ENCODE measurements at places on chromosomes 2 and 18.

- no peak for DNase-seq
These were observed 434.0 kb upstream of the MEIS1 start for GRCh38 chr2:66000901-66001300.

DNA sequence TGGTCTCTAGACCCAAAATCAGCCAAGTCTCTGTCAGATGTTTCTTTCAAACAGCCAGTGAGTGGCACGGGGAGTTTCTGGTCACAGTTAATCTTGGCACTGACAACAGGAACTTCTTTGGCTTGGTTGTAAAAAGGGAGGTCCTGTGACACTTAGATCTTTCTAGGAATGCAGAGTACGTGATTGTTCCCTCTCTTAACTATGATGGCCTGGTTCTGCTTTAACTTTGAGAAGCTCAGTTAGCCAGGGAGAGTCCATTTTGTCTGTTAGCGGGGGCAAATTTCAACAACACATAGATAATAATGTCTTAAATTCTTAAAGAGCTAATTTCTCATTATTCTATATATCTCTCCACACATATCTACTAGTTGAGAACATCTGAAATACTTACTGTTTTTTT, 344.5 kb upstream of the LRRTM4 start:
- DNase-seq: no peak

- DNase-seq: no peak
These were observed 100.0 kb upstream of the HDAC4 start for GRCh38 chr2:239500574-239501550.

- DNase-seq: no peak
These were observed 178.2 kb downstream of the PPP1R1C start for GRCh38 chr2:182163878-182164277.

DNA sequence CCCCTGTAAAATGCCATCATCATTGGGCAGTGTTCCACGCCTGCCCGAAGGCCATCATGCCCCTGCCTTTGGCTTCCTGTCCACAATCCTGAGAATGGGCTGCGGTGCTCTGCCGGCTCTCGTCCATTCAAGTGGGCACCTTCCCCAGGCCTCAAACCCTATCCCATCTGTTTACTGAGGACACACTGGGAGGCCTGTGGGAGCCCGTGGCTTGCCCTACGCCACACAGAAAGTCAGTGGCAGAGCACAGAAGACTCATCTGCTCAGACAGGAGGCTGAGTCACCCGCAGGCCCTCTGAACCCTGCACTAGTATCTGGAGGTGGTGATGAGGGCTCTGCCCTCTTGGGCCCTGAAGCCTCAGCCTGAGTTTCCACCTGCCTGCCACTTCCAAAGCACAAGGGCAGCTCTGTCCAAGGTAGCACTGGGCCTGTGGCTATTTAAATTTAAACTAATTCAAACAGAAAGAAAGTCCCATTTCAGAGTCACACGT, 19.1 kb upstream of the ANKRD53 start:
- no peak for DNase-seq

DNA sequence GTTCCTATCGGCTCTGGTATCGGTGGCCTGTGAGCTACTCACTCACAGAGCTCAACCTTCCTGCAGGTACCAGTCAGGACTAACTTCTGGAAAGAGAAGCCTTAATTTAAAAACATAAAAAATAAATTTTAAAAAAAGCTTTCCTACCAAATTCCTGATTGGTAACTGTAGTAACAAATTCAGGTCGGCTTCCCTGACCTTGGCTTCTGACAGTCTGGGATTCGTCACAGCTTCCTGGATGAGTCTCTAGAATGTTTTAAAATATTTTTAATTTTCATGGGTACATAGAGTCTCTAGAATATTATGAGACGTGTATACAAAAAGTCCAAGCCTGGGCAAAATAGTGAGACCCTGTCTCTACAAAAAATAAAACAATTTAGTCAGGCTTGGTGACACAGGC, 45.0 kb upstream of the MTCL1 start:
- DNase-seq: no peak

GRCh38 chr2:135952891-135953290, 32.5 kb downstream of the DARS1 start:
- no peak for DNase-seq

- DNase-seq: no peak
These were observed 3.5 kb downstream of the PER2 start for GRCh38 chr2:238284802-238285515.

DNA sequence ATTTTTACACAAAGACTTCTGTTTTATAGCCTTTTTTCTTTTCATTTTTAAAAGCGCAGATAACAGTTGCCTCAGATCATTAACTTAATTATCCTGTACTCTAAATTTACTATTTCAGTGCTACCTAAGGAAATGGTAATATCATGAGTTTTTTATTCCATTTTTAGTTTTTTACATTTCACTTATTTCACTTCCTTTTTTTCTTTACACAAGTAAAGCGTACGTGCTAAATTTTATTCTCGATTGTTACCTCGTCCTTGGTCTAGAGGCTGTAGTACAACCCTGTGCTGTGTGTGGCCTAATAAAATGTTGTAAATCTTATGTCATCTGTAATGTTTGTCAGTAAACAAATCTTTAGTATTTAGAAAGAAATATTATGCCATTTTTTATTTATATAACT, 49.2 kb downstream of the CRIM1 start:
- DNase-seq: no peak

GRCh38 chr2:142574388-142574787, 303.1 kb upstream of the KYNU start:
- DNase-seq: no peak

DNA sequence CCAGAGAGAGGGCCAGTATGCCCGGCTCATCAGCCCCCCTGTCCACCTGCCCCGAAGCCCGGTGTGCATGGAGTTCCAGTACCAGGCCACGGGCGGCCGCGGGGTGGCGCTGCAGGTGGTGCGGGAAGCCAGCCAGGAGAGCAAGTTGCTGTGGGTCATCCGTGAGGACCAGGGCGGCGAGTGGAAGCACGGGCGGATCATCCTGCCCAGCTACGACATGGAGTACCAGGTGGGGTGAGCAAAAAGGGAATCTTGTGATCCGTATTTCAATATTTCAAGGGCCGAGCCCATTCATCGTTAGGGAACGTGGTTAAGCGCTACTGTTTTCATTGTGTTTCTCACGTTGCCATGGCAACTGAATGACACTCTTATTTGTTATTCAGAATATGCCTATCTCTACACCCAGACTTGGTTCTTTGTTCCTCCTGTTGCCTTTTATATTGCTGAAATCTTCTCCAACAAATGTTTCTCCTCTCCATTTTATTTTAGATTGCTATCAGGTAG, 81.5 kb downstream of the NRP2 start:
- DNase-seq: no peak

GRCh38 chr18:62781262-62781661, 65.9 kb downstream of the PHLPP1 start:
- no peak for DNase-seq

DNA sequence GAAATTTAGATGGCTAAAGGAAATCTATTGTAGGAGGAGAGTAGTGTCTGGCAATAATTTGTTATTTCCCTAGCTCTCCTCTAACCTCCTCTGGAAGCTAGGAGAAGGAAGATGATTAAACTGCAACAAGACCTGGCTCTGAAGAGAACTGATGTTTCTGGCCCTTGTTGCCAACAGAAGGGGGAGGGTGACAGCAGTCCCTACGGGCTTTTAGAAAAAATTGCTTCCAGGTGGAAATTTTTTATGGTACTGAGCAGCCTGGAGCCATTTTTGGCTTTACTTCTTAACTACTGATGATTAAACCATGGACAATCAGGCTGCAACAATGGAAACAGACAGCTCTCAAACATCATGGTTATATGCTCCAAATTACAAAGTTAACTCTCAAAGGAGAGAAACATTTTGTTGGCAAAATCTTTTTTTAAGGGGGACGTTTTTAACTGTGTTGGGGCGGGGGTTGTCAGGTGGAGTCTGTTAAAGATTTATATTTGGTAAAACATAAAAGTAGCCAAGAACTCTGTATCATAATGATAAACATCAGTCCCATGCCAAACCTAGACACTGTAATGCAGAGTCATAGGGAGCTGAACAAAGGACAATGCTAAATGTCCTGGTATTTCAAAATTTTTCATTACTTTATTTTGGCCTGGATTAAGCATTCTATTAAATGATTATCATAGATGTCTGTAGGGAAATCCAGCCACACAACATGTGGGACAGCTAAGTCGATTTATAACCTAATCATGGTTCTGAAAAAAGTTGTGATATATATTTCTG, 70.0 kb downstream of the EXOC6B start:
- DNase-seq: no peak

DNA sequence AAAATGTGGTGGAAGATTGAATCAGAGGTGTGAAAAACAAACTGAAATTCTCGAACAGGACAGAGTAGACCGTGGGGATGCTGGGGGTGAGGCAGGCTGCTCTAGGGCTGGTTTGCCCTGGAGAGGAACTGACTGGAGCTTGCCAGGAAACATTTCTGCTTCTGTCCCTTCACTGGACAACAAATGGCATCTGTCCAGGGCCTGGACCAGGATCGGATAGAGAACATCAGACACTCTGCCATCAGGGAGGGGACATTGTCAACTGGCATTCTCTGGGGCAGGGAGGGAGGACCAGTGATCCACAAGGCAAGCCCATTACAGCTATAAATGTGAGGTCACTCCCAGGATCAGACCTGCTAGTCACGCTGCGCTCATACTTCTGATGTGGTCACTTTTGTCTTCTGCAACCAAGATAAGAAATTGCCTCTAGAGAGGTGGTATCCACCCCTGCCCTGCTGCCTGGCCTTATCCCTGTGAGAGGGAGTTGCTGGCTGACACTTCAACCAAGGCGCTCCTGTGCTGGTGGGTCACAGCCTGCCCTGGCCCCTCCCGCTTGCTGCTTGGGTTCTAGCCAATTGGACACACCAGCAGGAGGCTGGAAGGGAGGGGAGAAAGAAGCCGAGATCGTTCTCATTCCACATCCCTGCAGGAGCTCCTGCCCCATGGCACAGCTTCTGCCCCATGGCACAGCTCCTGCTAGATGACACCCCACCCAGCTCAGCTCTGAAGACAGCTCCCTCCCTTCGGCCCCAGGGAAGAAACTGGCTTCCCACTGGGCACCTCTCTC, 8.7 kb downstream of the NPPC start:
- DNase-seq: no peak

DNA sequence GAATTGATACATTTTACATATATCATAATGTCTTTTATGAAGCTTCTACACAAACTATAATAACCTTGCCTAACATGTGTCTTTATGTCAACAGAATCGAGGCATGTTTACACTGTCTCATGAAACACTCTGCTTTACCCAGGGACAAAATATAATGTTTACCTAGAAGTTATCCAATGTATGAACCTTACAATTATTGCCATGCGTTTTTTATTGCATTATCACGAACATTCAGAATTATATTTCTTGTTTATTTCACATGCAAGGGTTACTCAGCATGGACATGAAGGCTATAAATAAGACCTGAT, 19.8 kb downstream of the LONRF2 start:
- DNase-seq: no peak

- no peak for DNase-seq
These were observed 56.7 kb downstream of the NEMP2 start for GRCh38 chr2:190477661-190478454.

- no peak for DNase-seq
These were observed 37.0 kb downstream of the HK2 start for GRCh38 chr2:74870951-74871350.
